ENCODE measurements at places on chromosomes 3 and 15.

- no peak for DNase-seq
These were observed 87.4 kb downstream of the CRYGS start for GRCh38 chr3:186456731-186457191.

DNA sequence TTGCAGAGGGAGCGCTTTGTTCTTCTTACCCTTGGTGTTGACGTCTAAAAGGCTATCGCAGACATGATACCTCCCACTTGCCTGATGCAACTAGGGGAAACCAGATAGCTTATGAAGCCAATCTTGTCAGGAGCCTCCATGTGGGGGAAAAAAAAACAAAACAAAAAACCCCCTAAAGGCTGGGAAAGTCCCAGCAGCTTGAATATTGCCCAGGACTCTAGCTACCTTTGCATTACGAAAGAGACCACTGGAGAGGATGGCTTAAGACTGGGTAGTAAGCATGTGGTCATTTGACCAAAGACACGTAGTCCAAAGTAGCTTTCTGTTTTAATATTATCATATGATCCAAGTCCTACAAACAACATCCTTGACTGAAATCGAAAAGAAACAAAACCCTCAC, 120.7 kb upstream of the WNT5A start:
- no peak for DNase-seq

- DNase-seq = peak; percentile 18
These were observed 77.8 kb downstream of the IL20RB start for GRCh38 chr3:137035631-137036030.

DNA sequence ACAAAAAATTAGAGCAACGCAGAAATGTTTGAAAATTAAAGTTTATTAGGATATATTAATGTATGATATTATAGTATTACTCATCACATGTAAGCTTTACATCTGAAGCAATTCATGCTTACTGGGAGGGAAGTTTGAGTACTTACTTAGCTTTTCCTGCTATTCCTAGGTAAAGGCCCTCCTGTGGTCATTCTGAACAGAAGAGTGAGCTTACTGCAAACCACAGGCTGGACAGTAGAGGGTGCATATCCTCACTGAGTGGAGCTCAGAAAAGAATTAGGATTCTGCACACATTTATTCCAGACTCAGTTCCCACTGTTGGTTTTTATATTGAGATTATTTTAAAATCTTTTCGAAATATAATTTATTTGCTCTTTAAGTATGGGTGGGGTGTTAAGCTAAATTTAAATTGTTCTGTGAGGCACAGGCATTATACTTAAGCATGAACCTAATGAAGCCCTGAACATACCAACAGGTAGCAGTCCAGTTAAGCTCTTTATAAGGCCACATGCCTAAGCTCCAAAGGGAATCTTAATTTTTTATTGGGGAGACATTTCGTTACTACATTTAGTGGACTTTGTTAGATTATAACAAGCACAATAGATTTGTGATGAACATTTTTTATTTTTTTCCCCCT, 10.2 kb downstream of the MRPS22 start:
- DNase-seq = peak; percentile 11

DNA sequence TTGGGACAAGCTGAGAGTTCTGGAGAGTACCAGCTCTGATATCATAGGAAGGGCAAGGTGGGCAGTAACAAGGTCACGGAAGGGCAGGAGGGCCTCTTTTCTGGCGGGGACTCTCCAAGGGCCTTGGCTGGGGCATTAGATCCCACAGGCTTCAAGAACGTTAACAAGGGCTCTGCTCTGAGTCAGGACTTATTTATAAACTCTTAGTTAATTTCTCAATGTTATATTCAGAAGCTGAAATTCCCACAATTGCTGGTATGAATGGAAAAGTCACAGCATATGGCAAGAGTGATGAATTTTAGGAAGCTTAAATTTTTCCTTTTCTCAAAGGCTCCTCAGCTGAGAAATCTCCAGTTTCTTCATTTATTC, 320.2 kb upstream of the TBC1D5 start:
- no peak for DNase-seq

GRCh38 chr15:64747578-64747977, 27.8 kb downstream of the RBPMS2 start:
- DNase-seq = no peak

DNA sequence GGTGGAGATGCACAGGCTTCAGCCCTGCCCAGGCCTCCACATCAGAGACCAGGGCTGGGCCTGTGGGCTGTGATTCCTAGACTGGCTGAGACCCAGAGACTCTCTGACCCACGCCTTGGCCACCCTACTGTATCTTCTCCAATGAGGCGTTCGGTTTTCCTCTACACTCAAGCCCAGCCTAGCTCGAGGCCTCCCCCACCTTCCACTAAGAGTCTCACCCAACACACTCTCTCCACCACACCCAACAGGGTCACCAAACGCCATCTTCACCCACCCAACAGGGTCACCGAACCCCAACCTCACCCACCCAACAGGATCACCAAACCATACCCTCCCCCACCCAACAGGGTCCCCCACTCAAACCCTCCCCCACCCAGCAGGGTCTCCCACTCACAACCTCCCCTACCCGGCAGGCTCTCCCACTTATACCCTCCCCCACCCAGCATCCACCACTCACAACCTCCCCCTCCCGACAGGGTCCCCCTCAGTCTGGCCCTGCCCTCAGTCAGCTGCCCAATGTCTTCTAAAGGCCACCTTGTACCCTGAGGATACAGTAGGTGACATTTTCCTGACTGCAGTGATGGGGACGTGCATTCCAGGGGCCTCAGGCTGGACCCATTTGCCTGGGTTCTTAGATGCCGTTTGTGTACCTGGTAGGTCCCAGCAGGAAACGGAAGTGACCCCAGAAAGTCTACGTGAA, 20.4 kb downstream of the CFAP100 start:
- DNase-seq = no peak

DNA sequence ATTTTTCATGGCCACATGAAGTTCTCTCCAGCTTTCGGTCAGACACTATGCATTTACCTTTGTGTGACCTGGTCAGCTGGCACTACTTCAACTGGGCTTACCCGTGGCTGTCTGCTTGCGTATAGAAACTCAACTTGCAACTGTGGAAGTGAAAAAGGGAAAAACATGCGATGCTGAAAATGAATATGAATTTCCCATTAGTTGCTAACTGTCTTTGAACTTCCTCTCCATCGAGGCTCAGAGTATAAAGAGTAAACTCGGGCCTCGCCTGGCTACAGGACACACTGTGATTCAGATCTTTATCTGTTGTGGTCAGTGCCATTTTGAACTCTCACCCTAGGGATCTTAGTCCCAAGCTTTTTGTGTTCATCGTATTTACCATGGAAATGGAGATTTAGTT, 26.8 kb downstream of the NFKBIZ start:
- DNase-seq = no peak

GRCh38 chr3:184874709-184875644, 63.0 kb downstream of the VPS8 start:
- DNase-seq = peak; percentile 37

- DNase-seq = no peak
These were observed 372.0 kb upstream of the ATP10A start for GRCh38 chr15:26234976-26235767.

Data from activated CD4-positive, alpha-beta T cell treated with anti-CD3 and anti-CD28 coated beads, Interleukin-10, Interleukin-2, amounts not matched to agents 100 ng/mL and 50 ng/mL, durations not matched to agents 16 hours and 8 hours (primary cell).